GM04504 (cell line): ENCODE measurements at places on chromosomes 2 and 18.

- no peak for DNase-seq
Observed at GRCh38 chr18:69789794-69790193, 157.9 kb downstream of the CD226 start.

DNA sequence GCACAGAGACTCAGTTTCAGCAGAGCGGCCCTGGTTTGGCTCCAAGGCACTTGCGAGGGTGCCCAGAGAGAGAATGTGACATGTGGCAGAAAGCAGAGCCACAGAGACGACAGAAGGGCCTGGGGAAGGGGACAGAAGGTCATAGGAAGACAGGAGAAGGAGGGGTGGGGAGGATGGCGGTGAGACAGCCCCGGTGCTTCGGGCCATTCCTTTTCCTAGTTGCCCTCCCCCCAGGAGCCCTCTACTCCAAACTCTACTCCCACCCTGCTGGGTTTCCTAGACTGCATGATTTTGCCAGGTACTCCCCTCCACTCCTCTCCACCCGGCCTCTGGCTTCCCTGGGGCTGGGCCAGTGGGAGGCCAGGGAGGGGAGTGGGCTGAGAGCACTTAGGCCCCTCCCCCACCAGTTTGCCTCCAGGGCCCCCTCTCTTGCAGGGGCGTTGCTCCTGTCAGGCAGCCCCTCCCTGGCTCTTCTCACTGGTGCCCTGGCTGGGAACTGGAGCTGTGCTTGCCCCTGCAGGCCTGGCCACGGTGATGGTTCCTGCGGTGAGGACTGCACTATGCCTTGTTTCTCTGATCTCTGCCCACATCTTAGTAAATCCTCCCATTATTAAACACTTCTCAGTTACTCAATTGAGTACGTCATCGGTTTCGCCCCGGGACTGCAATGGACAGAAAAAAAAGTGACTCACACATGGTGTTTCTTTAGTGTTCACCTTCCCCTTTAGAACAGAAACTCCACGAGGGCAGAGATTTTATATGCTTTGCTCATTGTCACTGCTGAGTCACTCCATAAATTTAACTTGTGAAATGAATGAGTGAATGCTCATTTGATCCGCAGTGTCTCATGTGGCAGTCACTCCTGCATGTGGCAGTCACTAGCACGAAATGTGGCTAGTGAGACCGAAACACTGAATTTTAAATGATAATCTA lies 58.7 kb upstream of the SP3 start:
- peak; percentile 82 for DNase-seq

DNA sequence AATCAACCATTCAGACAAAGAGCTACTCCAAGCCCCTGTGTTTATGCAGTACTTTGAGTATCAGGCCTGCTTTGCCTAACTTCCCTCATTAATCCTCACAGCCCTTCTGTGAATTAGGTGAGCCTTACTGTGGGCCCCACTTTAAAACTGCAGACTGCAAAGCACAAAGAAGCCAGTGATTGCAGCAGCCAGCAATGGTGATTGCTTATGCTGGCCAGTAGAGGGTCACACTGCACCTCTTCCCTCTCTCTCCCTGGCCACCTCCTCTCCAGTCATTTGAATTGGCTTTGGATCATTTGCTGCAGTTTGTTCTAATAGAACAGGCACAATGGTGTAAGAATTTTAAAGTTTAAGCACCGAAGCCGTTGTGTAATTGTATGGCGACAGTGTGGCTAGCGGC lies 229.9 kb downstream of the AGPS start:
- no peak for DNase-seq

- DNase-seq, result no peak
Observed at GRCh38 chr2:120435671-120436459, 89.9 kb downstream of the INHBB start.

DNA sequence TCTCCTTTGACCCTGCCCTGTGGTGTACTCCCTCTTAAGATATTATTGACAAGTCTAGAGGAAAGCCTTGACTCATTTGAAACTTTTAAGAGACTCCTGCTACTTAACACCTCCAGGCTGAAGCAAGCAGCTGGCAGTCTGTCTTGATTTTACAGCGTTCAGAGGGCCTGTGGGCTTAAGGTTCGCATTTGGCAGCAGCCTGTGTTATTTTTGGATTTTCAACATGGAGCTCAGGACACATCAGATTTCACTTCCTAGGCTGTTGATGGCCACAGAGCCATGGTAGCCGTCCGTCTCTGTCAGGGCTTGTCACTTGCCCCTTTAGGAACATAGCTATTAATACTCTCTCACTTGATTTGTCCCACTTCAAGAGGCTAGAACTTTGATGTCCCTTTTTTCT lies 73.6 kb downstream of the VWA3B start:
- no peak for DNase-seq

- no peak for DNase-seq
Observed at GRCh38 chr2:149164827-149165226, 126.3 kb downstream of the LYPD6B start.

- DNase-seq, result peak; percentile 38
Observed at GRCh38 chr2:102082571-102083392, 59.8 kb upstream of the IL1R1 start.

DNA sequence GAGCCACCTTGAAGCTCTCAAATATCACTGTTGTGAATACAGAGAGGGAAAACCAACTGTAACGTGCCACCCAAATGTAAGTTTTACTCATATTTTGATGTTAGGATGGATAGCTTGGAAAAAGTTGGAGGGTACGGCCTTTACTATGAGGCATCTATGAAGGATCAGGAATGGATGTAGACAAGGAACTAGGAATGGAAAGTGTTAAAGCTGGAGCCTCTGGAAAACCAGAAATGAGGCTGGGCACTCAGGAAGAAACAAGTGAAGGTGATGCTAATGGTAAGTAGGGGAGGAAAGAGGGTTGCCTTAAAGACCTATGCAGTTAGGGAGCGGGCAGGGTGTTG lies 204 bp downstream of the TXNDC2 start:
- DNase-seq, result no peak

DNA sequence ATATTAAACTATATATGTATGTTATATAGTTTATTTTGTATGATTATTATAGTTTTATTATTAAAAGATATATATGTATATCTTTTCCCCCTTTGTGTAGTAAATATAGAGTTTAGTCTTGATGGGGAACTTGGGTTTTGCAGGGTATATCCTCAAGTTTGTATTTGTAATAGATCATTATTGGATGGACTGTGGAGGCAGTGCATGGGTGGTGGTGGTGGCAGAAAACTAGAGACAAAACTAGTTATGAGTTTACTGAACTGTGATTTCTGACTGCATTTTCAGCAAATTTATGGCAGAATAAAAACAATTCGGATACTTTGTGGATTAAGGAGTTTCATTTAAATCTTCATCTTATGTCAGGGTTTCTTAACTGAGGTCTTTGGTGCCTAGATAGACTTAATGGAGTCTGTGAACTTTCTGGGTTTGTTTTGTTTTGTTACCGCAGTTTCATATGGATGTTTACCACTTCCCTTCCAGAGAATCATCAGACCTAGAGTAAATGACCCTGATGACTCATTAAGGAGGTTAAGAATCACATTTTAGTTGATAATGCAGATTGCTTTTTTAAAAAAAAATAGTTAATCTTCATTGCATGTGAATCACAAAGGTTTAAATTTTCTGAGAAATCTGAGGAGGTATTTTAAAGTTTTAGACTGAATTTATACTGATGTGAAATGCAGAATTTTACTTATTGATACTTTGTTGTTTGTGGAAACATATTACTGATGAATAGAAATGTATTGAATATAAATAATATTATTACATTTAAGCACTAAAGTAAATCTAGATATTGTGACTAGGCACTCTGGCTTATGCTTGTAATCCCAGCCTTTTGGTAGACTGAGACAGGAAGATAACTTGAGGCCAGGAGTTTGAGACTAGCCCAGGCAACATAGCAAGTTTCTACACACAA lies 14.5 kb downstream of the EPC2 start:
- DNase-seq, result no peak

GRCh38 chr2:20230114-20230425 lies 5.1 kb upstream of the SDC1 start:
- no peak for DNase-seq

- DNase-seq, result no peak
Observed at GRCh38 chr2:207155516-207156444, 10.0 kb downstream of the KLF7 start.

DNA sequence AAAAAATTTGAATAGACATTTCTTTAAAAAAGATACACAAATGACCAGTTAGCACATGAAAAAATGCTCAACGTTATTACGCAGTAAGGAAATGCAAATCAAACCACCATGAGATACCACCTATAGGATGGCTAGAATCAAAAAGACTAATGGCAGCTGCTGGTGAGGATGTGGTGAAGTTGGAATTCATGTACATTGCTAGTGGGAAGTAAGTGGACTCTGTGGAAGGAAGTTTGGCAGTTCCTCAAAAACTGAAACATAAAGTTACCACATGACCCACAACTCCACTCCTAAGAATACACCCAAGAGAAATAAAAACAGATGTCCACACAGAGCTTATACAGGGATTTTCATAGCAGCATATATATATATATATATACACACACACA lies 51.2 kb downstream of the MBP start:
- no peak for DNase-seq

DNA sequence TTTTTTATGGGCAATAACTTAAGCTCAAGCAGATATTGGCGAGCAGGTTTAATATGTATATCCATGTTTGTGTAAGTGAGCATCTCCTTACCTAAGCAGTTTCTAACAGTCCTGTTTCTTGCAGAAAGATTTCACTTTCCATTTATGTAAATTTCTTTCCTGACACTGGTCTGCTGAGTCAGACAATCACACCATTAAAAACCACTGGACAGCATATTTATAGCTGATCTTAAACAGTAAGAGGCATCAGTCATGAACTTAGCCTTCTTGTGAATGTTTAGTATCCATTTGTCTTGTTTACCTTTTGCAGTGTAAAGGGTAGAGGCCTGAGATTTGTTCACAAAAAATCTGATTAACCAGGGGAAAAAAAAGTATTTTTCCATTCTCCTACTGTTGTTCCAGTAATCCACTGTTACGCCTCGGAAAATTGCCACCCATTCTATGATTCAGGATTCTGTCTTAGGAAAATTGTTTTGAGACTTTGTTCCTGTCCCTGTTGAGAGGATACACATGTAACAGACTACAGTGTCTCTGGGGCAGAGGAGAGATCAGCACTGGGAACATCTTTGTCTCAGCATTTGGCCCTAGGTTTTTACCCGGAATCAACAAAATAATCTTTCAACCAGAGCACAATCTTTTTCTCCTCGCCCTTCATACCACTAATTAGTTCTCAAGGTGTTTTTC lies 521.0 kb upstream of the NRP2 start:
- DNase-seq, result no peak

DNA sequence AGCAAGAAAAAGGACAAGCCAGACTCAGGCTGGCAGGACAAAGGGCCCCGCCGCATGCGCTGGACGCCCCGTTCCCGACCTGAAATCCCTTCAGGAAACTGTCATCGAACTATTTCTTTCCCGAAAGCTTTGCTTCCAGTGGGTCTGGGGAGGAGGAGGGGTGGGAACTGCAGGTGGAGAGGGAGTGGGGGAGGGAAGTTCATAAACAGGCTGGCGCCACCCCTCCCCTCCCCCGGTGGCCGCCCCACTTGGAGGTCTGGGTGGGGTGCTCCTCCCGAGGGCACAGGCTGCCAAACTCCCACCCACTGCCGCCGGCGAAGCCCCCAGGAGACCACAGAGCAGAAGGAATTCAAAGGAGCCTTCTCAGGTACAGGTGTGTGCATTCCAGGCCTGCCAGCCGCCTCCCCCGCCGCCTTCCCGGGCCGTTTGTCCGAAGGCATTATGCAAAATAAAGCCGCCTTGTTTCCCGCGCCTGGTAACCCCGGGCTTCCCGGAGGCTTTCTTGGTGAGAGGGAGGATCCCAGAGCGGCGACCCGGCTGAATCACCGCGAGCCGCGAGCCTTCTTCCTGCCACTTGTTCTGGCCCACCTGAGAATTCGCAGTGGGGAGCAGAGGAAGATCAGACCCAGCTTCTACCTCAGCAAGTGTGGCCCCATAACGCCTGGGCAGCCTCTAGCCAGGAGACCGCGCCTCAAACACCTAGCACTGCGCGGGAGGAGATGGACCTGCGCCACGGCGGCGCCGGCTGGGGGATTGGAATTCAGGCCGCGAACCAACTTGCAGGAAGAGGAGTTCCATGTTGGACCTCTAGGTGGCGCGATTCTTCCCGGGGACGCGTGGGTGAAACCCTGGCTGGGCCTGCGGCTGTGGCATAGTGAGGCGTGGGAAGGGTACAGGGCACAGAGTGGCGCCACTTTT lies 101.9 kb downstream of the FOXI3 start:
- DNase-seq, result no peak

GRCh38 chr2:55885127-55885943 lies 38.2 kb downstream of the EFEMP1 start:
- DNase-seq, result peak; percentile 69

- DNase-seq, result no peak
Observed at GRCh38 chr18:72700961-72701710, 157.0 kb upstream of the CBLN2 start.

DNA sequence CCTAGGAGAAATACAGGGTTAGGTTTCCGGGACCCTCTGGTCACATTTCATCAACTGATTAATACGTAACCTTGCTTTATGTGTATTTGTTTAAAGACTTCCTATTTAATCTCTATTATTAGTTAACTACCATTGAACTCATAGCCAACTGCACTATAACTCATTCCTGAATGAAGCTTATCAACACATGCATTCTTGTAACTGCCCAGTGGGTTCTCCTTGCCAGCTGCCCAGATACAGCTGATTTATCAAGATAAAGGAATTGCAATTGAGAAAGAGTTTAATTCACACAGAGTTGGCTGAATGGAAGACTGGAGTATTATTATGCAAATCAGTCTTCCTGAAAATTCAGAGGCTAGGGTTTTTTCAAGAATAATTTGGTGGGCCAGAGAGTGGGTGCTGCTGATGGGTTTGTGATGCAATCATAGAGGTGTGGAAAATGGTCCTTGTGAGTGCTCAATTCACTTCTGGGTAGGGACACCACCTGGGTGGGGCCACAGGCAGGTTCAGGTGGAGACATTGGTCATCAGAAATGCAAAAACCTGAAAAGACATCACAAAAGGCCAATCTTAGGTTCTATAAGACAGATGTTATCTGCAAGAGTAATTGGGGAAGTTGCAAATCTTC lies 21.1 kb upstream of the NOSTRIN start:
- no peak for DNase-seq

DNA sequence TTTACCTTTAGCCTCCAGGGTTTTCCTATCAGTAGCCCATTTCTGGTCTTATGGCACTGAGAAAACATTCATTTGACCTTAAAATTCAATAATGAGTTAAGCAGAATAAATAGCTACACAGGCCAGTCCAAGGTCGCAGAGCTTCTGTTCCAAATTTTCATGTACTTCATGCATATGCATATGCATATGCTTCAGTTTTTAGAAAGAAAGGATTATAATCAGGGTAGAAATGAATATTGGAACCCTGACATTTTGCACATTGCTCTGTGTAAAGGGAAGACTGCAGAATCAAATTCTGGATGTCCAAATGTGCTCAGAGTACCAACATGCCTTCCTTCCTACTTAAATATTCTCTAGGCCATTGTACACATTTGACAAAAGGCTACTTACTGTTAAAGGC lies 104.9 kb downstream of the DPP4 start:
- no peak for DNase-seq

GRCh38 chr18:25282896-25283703 lies 68.9 kb downstream of the ZNF521 start:
- no peak for DNase-seq

GRCh38 chr18:46693996-46694395 lies 37.0 kb upstream of the LOXHD1 start:
- DNase-seq, result no peak

- DNase-seq, result no peak
Observed at GRCh38 chr2:88139203-88139702, 11.4 kb upstream of the FABP1 start.

- DNase-seq, result peak; percentile 31
Observed at GRCh38 chr2:68936427-68936826, 16.3 kb downstream of the GKN2 start.
